G401 (cell line): ENCODE measurements at places on chromosomes 12 and 14. TPM values are rescaled to one million over a fixed set of nuclear protein-coding genes. Genes with fewer than 3 reads are reported as not detected.

- DNase-seq = no peak
Observed at GRCh38 chr14:26444822-26445221, 153.0 kb downstream of the NOVA1 start.

DNA sequence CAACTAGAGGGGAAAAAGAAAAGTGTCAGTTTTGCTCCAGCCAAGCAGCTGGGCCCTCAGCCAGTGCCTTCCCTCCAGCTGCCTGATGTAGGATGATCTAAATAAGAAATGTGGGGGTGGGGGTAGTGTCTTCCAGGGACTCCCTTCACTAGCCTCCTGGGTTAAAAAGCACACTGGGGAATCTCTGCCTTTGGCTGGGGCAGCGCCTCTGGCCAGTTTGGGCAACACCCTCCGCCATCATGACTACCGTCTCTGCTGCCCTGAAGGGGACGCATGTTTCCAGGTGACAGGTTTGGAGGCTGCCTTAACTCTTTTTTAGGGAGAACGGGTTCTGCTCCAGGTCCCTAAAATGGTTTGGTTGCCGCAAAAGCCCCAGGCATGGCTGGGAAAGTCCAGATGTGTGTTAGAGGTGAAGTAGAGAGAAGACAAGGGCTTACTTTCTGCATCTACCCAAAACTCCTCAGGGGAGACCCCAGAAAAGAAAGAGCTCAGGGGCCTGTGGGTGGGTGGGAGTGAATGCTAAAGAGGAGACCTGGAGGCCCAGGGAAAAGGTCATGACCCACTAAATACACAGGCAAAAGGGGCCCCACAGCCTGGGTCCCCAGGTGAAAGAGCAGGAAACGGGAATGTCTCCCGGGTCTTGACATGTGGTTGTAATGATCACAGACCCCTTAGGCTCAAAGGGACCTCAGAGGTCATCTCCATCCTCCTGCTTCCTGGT lies 132.8 kb upstream of the CCND2 start:
- DNase-seq = no peak

Gene GZMB
- total RNA-seq = not detected in 2 replicates

Gene AMIGO2
- total RNA-seq = 155 and 186 TPM in 2 replicates

- peak; percentile 52 for DNase-seq
Observed at GRCh38 chr12:106138357-106138632, 459 bp downstream of the NUAK1 start.

DNA sequence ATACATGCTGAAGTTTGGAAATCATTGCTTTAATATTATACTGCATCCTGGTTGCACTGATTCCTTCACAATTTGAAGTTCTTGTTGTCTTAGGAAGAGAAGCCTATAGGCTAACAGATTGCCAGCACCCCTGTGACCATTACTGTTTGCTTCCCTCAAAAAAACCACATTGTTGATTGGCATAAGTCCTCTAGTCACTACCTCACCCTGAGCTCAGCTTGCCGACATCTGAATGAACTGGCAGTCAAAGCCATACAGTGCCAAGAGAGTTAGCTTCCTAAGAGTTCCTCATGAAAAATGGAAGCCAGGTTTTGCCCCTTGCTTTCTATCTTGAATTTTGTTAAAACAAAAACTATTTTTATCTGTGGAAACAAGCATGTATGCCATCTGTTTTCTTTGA lies 276.1 kb downstream of the SYT1 start:
- DNase-seq = peak; percentile 77

Gene KLRC1
- total RNA-seq = not detected in 2 replicates

DNA sequence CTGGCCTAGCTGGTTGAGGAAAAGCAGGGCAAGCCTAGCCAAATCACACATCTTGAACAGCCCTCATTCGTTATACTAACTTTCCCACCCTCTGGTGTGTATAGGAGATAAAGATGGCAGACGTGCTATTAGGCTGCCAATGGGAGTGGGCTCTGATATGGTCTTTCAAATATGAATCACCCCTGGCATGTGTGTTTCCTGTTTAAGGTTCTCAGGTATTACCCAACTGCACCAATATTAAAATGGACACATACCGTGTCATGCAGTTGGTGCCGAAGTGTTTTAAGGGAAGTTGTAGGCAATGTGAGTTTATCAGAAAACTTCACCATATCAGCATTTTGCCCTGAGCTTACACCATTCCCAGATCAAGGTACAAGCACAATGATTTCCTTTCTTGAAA lies 33.4 kb downstream of the CHST11 start:
- DNase-seq = no peak

Gene TTC9
- not detected in 2 replicates for total RNA-seq

DNA sequence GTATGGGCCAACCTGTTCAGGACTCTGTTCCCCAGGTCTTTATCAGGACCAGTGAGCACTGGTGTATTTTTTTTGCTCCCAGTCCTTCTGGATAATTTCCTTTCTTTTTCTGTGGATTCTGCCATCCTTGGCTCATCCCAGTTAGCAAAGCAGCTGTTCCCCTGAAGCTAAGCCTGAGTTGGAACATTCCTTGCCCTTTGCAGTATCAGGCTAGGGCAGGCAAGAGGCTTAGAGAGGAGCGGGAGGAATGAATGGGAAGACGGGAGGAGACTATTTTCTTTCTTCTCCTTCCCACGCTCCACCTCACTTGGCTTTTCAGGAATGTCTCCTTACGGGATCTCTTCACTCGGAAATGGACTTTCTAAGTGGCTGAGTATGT lies 29.2 kb downstream of the ERG28 start:
- DNase-seq = no peak

Gene USP44
- 0.34 and 4.2 TPM in 2 replicates for total RNA-seq

DNA sequence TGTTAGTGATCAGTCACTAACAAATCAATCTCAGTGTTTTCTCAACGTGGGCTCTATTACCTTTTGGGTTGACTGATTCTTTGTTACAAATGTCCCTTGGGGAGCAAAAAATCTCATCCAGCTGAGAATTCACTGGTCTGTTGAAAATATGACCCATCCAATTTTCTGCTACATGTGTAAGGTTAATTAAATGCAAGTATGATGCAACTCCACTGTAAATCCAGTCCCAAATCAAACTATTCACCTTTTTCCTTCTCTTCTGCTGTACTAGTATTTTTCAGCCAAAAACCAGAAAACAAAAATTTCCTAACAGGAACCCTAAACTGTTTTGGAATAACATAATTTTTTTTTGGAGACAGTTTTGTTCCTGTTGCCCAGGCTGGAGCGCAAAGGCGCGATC lies 2.2 kb downstream of the ERH start:
- DNase-seq = no peak

Gene WIF1
- total RNA-seq = 25.7 and 29.6 TPM in 2 replicates

- no peak for DNase-seq
Observed at GRCh38 chr14:22844221-22845102, 8.1 kb downstream of the MMP14 start.

Gene CIROP
- total RNA-seq = not detected in 2 replicates

GRCh38 chr12:96015672-96016071 lies 19.5 kb upstream of the HAL start:
- peak; percentile 19 for DNase-seq

GRCh38 chr14:90795744-90796143 lies 20.5 kb downstream of the TTC7B start:
- no peak for DNase-seq

- peak; percentile 28 for DNase-seq
Observed at GRCh38 chr12:122949816-122950675, 16.2 kb downstream of the ABCB9 start.
